ENCODE measurements at places on chromosomes 12 and 14.

DNA sequence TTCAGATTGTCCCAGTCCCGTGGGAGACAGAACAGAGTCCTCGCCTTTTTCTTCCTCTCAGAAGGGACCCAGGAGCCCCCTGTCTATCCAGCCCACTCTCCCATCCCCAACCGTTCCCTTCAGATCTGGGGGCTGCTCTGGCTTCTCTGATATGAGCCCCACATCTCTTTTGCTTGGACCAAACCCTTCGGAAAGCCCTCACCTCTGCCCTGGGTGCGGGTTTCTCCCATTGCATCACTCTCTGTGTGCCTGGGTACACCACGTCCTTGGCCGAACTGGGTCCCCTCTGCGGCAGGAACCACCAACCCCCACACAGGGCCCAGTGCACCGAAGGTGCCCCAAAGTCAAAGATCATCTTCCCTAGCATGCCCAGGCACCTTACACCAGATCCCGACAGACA is 87.8 kb downstream of the DICER1 start:
- DNase-seq = no peak

- DNase-seq = no peak
Measured at GRCh38 chr12:42402821-42403411, 76.9 kb downstream of the PPHLN1 start.

DNA sequence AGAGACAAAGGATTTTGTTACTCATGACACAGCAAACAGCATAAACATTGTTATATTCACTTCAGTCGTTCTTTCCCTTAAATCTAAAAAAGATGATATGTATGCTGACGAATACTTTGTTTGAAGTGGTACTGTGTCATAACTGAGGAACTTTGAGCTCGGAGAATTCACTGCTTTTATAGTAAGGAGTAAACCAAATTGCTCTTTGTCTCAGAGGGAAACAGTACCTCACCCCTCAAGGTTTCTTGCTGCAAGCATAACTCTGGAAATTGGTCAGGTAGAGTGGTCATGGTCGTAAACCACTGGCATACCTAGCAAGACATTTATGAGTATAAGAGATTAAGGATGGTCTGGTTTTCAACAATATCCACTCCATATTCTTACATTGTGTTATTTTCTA is 160.2 kb upstream of the OR4E1 start:
- no peak for DNase-seq

- DNase-seq = peak; percentile 43
Measured at GRCh38 chr14:67526676-67527459, 6.2 kb upstream of the PLEKHH1 start.

DNA sequence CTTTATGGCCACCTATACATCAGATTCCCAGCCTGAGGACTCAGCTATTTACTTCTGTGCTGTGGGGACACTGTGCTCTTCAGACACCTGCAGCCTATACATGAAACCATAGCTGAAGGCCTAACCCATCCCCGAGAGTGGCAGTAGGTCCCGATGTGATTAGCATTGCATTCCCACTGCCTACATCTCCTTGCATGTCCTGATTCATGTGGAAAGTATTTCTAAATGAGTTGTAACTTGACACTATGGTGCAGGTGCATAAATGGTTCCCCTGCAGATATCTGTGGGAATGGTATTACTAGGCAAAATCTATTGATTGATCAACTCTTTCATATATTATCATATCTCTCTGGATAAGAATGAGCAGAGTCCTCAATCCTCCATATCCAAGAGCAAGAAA is 433.5 kb downstream of the DAD1 start:
- DNase-seq = no peak

- no peak for DNase-seq
Measured at GRCh38 chr14:91873471-91874415, 6.4 kb upstream of the TC2N start.

GRCh38 chr14:70036665-70037064 is 152.1 kb downstream of the SLC8A3 start:
- DNase-seq = peak; percentile 42

- no peak for DNase-seq
Measured at GRCh38 chr12:107461222-107461975, 224.2 kb upstream of the PWP1 start.

DNA sequence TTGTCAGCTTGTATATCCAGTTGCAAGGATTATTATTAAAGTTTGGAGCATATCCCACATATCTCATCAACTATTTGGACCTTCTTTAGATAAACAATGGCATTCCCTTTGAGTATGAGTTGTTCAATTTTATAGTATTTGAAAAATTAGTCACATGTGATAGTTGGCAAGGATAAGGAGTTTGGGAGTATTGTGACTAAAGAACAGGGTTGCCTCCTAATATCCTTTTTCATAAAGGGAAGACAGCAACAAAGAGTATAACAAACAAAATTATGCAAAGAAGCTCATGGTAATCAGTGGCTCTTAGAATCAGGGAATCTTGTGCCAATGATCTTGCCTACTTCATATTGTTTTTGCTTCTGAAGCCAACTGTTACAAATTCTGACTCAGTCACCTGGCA is 31.2 kb upstream of the KCNH5 start:
- DNase-seq = no peak

- no peak for DNase-seq
Measured at GRCh38 chr14:74476107-74476506, 17.0 kb downstream of the NPC2 start.

DNA sequence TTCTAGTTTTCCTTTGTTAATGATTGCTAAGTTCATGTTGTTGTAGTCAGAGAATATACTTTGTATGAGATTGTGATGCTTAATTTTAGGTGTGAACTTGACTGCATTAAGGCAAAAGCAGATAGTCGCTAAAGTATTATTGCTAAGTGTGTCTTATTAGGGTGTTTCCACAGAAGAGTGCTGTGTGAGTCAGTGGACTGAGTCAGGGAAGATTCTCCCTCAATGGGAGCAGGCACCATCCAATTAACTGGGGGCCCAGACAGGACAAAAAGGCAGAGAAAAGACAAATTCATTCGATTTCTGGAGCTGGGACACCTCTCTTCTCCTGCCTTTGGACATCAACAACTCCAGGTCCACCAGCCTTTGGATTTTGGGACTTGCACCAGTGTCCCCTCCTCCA is 48.5 kb downstream of the BAZ1A start:
- DNase-seq = no peak

GRCh38 chr14:77041881-77042545 is 13.5 kb upstream of the IRF2BPL start:
- DNase-seq = no peak

DNA sequence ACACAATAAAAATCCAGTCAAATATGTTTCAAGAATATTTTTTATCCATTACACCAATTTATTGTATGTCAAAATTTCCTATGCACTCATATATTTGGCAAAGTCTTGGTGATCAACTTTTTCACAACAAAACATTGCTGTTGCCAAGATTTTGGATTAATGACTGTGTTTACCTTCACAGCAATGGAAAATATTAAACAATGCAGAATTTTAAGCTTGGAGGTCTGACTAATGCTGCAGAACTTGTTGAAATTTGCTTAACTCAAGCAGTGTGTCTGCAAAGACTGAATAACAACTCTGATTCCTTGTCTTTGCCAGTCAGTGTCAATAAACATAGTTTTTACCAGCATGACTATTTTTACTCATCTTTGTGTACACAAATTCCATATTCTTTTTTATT is 336.4 kb downstream of the CCER1 start:
- no peak for DNase-seq

GRCh38 chr14:50363714-50364111 is 33.0 kb downstream of the CDKL1 start:
- no peak for DNase-seq

Measured in HepG2 (cell line).